GM12864 (cell line): ENCODE measurements at places on chromosomes 1 and 21.

- no peak for DNase-seq
These were observed 65.1 kb downstream of the IER5 start for GRCh38 chr1:181153634-181153961.

GRCh38 chr1:153631047-153632022, 2.5 kb upstream of the CHTOP start:
- DNase-seq, result no peak

DNA sequence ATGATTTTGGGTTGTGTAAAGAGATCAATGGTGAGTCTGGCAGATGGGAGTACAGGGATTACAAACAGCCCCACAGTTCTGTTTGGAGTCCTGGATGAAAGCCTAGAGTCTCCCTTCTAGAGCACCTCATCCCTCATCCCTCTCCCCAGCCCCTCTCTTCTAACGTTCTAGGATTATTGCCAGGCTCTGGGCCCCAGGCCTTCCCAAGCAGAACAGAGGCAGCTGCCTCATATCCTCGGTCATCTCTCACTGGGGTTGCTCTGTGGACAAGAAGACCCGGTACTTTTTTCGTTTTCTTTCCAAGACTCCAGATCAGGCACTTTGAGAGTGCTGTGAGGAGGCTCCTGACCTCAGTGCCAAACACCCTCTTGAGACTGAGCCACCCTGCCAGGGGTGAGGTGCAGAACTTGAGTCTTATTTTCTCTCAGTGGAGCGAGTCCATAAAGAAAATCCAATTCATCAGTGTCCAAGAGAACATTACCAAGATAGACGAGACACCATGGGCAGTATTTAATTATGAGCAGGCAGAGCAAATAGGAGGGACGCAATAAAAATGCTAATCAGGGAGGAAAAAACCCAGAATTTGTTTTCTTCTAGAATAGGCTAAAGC, 17.1 kb upstream of the KCND3 start:
- no peak for DNase-seq

DNA sequence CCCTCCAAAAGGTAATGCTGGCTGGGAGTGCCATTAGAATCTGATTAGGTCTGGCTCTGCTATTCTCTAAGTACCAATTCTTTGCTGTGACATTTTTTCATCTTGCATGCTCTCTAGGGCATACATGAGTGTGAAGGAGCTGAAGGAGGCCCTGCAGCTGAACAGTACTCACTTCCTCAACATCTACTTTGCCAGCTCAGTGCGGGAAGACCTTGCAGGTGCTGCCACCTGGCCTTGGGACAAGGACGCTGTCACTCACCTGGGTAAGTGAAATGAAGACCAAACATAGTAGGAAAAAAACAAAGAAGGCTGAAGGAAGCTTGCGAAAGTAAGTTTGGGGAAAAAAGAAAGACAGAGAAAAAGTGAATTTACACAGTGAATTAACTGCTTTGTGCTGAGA, 207.9 kb downstream of the PAPPA2 start:
- no peak for DNase-seq

DNA sequence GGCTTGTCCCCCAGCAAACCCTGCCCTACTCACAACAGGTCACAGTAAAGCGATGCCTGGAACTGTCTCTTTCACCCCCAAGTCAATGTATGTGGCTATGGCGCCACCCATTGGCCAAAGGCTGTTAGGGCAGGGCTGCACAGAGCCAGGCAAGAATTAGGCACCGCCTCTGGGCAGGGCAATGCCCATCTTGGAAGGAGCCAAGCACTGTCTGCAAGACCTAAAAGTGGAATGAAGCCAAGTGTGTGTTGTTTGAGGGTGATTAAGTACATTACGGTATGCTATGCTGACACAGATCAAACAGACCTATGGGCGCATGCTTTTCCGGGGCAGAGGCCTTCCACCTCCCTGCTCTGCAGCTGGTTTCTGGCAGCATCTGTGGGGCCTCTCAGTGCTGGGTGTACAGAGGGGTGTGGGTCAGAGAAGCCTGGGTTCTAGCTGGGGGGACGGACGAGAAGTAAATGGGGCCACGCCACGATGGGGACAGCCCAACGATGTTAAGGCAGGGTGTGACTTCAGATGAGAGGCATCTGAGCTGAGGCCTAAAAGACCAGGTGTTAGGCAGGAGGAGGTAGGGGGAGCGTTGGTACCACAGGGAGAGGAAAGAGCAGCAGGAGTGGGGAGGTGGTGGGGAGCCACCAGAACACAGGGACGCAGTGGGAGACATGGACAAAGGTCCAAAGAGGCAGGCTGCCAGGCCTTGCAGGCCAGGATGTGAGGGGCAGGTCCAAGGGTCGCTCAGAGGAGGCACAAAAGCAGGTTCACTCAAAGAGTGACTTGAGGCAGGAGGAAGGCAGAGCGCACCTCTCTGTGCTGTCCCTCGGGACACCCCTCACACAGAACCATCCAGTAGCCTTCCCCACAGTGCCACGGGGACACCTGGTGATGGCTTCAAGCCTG, 49.8 kb downstream of the ACOT7 start:
- no peak for DNase-seq

- DNase-seq, result no peak
These were observed 105.4 kb downstream of the PSMG1 start for GRCh38 chr21:39077876-39078275.

DNA sequence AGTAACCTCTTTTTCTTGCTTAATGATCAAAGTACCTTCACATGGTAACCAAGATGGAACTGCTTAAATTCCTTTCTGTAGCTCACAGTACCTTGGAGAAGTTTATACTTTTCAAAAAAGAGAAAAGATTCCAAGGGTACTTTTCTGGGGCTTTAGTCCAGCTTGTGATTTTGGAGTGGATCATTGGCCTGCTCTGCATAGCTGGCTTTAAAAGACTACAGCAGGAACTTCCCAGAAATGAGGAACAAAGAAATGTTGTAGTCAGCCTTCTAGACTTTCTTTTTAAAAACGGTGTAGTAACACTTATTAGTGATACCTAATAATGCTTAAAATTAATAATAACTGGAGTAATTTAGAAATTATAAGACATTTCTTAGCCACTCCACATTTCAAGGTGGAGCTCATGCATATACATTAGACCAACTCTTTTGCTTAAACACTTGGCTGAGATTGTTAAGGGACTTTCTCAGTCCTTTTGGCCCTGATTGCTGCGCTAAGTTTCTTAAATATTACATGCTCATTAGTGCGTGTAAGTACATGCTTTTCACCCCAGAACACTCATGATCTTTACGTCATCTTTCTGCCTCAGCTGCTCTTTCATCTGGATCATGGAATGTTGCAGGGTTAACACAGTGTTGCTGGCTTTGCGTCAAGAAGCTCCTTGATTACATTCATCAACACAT, 57.3 kb downstream of the SDCCAG8 start:
- DNase-seq, result peak; percentile 25

DNA sequence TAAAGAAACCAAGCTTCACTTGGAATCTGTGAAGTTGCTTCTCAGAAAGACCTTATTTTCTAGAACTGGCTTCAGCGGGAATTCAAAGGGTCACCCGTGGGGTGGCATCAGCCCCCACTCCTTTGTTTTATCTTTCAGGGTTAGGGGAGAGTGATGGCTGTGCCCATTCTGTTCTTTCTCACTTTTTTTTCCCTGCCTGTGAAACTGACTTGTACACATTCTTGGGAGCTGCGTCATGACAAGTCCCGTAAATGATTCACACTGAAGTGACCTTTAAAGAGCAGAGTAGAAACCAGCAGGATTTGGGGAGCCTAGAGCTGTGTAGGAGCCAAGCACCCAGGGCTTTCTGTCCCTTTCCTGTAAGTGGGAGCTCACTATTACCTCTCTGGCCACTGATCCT, 43.8 kb downstream of the SLC44A3 start:
- no peak for DNase-seq

- no peak for DNase-seq
These were observed 159.2 kb downstream of the TRABD2B start for GRCh38 chr1:47837866-47838561.

- no peak for DNase-seq
These were observed 11.9 kb downstream of the PODN start for GRCh38 chr1:53073868-53074311.

- peak; percentile 35 for DNase-seq
These were observed at the start of gene PRDX6 for GRCh38 chr1:173477286-173478093. PRDX6 (plus strand) TSS chr1:173477335; CDS start chr1:173477398, 63 bp downstream.

GRCh38 chr1:1943834-1944570, 24.9 kb upstream of the TMEM52 start:
- no peak for DNase-seq
